ENCODE measurements at places on chromosomes 12 and 14.

DNA sequence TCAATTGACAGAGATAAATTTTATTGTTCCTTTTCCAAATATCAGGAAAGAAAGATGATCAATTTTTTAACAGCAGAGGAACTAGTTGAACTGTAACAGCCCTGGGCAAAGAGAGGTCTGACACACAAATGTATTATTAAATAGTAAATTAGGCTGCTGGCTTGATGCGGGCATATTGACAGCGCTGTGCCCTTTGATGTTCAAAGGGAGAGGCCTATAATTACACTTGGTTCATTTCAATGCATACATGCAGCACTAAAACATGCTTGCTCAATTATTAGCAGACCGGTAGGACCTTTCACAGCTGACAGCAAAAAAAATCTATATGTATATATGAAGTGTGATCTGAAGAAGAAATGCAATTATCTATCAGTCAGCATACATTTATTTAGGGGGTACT lies 219.8 kb downstream of the SLC2A13 start:
- no peak for DNase-seq

GRCh38 chr12:85843606-85844310 lies 7.5 kb upstream of the RASSF9 start:
- DNase-seq, result no peak

DNA sequence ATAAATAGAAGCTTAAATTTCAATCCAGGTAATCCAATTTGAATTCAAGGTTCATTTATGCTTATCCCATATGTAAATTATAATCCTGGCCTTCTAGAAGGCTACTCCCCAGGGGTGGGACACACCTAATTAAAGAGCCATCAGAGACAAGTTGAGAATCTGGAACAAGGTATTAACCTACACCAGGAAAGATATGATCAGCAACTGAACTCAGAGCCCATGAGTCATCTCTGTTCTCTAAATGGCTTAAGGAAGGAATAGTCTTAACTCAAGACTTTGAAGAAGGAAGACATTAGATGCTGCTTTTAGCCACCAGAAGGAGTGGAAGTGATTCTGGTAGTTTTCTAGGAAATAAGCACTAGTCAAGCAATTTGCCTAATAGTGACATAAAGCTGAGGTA lies 88.0 kb downstream of the KIF21A start:
- DNase-seq, result no peak

DNA sequence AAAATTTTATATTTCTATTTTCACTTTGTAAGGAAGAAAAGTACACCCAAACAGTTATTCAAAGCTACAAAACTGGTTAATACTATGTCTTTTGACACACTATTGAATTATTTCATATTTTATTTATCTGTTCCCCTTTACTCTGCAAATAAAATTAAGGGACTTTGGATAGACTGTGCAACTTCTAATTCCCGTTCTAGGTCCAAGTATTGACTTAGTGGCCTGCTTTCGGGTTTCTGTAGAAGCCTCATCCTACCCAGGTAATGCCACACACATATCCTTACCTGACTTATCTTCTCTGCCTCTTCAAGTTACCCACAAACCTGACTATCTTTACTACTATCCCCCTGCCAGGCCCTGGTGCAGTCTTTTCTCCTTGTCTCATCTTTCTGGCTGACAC lies 156.3 kb upstream of the TMTC2 start:
- DNase-seq, result no peak

- DNase-seq, result no peak
Observed at GRCh38 chr14:64562436-64562835, 12.7 kb downstream of the PPP1R36 start.

GRCh38 chr14:103427485-103428443 lies 42.5 kb downstream of the MARK3 start:
- no peak for DNase-seq

DNA sequence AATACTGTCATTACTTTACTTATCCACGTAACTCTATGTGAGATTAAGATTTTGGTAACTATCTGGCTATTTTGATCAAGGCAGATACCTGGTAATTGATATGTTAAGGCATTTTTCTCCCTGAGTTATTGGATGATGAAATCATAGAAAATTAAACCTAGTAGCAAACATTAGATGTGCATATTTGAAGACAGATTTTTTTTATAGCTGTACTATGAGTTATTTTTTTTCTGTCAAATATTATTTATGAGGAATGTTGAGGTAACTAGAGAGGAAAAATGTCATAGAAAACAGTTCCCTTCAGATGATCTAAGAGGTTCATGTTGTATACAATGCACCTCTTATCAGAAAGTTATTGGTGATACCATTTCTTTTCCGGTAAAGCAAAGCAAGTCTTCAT lies 64.9 kb upstream of the SLC38A2 start:
- DNase-seq, result no peak

- no peak for DNase-seq
Observed at GRCh38 chr14:100393906-100394732, 71.0 kb downstream of the SLC25A47 start.

GRCh38 chr12:11894890-11895289 lies 175.8 kb upstream of the BCL2L14 start:
- DNase-seq, result no peak

- no peak for DNase-seq
Observed at GRCh38 chr12:49358483-49359141, 8.7 kb upstream of the SPATS2 start.

Data from stimulated activated CD4-positive, alpha-beta T cell treated with anti-CD3 and anti-CD28 coated beads, Interleukin-1b, Interleukin-23, amount 100 ng/mL, for 1 hour (primary cell).